ENCODE measurements at places on chromosomes 13 and 19.

- no peak for DNase-seq
These were observed 4.8 kb downstream of the MEGF8 start for GRCh38 chr19:42330241-42330711.

- DNase-seq = no peak
These were observed 2.2 kb upstream of the IL11 start for GRCh38 chr19:55372316-55373081.

GRCh38 chr13:97327086-97327485, 105.0 kb downstream of the MBNL2 start:
- DNase-seq = no peak

DNA sequence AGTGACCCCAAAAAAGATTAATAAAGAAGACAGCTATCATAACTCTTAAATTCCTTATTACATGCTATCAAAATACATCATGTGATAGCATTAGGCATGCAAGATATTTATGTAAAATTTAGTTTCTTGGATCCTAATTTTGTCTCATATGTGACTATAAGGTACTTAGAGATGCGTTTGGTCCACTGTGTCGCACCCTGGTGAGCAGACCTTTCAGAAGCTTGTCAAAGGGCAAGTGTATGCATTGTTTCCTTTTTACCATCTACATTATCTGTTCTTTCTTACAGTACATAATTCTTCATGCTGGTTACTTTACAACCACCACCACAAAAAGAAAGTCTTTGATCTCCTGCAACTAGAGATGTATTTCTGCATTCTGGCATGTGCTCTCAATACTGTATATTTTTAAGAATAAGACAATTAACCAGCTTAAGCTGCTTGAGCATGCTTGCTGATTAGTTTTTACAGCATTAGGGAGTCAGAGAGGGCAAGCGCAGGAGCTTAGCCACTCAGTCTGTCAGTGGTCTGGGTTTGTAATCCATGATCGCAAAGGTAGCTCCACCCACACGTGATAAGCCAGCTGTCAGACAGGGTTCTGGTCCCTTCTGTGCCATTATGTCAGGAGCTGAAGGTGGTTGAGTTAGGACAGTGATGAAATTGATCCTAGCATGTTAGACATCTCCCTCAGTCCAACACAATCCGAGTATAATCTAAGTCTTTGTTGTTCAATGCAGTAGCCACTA, 500.9 kb downstream of the MYO16 start:
- no peak for DNase-seq

- DNase-seq = no peak
These were observed 45.6 kb downstream of the TINCR start for GRCh38 chr19:5522106-5522505.

- DNase-seq = no peak
These were observed 9.6 kb upstream of the TIMM44 start for GRCh38 chr19:7953060-7953459.

DNA sequence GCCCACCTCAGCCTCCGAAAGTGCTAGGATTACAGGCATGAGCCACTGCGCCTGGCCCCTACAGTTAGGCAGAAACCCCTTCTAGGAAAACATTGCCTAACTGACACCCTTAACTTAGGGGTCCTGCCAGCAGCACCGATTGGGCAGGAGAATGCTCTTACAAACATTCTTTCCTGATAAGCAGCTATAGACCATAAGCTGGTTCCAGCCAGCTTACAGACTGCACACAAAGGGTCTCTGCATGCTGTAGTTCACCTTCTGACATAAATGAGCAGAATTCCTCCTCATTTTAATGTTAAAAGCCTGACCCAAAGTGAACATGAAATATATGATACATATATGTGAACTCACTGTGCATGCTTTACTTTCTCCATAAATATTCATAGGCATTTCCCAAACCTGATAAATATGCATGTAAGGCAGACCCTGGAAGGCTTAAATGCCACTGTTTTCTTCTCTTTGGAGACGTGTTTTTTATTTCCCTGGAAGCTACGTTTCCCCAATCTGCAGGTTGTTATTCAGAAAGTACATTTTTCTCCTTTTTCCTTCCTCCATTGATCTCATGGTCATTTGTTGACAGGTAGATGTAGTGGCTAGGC, 48.5 kb upstream of the KL start:
- no peak for DNase-seq

- DNase-seq = no peak
These were observed 575.8 kb downstream of the DACH1 start for GRCh38 chr13:71290963-71291841.

- DNase-seq = no peak
These were observed 1.3 kb upstream of the GALP start for GRCh38 chr19:56174550-56174949.

DNA sequence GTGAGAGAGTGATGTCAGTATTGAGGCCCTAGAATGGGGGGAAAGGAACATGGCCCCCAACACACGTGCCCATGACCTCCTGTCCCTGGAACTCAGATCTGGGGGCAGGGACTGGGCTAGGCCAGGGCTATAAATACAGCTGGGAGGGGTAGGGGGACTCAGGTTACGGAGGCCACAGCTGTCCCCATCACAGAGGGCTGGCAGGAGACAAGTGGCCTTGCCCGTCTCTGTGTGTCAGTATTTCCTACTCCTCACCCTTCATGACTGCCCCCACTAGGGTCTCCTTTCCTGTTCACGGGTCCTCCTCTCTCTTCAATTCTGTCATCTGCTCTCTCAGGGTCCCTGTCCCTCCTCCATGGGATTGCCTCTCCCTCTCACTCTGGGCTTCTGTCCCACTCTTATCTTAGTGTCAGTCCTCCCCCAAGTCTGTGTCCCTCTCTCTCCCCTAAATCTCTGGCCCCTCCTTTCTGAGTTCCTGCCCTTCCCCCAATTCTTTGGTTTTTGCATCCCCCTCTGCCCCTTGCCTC, 687 bp upstream of the HRC start:
- no peak for DNase-seq

DNA sequence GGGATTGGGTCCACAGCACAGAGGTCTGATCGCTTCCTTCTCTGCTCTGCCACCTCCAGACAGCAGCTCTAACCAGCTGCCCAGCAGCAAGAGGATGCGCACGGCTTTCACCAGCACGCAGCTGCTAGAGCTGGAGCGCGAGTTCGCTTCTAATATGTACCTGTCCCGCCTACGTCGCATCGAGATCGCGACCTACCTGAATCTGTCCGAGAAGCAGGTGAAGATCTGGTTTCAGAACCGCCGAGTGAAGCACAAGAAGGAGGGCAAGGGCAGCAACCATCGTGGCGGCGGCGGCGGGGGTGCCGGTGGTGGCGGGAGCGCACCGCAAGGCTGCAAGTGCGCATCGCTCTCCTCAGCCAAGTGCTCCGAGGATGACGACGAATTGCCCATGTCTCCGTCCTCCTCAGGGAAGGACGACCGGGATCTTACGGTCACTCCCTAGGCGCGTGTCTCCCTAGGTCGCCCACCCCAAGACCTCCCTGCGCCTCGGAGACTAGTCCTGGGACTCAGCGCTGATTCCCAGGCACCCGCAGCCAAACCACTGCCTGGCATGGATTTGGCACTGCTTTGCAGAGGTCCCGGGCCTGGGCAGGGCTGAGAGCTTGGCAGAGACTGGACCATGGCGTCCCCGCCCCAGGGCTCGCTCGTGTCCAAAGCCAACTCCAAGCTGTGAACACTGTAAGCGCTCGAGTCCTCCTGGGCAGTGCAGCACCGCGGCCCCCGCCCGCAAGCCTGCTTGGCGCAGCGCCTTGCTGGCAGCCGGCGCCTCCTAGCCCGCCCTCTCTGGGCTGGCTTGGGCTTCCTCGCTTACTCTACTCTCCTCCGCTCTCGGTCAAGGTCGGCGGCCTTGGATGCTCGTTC, 1.5 kb downstream of the GSX1 start:
- no peak for DNase-seq

GRCh38 chr13:59178344-59178743, 985.4 kb downstream of the DIAPH3 start:
- DNase-seq = no peak

DNA sequence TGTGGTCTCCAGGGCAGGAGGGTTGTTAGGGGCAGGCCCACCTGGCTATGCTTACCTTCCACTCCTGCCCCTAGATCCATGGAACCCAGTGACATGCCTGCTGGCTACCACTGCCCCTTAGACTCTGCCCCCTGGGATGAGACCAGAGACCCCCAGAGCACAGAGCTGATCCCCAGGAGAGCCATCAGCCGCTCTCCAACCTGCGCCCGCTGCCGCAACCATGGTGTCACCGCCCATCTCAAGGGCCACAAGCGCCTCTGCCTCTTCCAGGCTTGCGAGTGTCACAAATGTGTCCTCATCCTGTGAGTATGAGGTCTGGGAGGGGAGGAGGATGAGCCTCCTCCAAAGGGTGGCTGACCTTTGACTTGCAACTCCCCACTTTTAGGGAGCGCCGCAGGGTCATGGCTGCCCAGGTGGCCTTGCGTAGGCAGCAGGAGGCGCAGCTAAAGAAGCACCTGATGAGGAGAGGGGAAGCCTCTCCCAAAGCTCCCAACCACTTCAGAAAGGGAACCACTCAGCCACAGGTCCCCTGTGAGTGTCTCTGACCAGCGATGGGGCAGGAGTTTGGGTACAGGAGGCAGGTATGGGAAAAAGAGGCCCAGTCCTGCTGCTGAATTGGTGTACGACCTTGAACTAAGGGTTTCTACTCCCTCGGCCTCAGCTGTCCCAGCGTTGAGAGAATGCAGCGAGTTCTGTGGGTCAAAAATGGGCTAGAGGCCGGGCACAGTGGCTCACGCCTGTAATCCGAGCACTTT, 2.7 kb downstream of the DMRTC2 start:
- DNase-seq = no peak

GRCh38 chr13:35693134-35693784, 216.8 kb upstream of the MAB21L1 start:
- DNase-seq = no peak

DNA sequence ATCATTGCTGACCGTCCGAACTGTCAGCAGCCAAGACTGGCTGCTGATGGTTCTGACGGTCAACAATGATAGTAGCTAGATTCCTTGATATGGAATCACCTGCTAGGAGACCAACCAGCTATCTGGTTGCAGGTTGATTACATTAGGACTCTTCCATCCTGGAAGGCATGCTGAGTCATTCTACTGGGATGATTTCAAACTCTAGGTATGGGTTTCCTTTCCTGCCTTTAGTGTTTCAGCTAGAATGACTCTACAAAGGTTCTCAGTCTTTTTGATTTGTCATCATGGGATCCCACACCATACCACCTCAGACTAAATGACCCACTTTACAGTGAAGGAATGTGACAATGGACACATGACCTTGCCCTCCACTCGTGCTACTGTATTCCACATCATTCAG, 138.1 kb upstream of the KL start:
- DNase-seq = no peak

- no peak for DNase-seq
These were observed 855.1 kb downstream of the SLITRK5 start for GRCh38 chr13:88526186-88526852.

DNA sequence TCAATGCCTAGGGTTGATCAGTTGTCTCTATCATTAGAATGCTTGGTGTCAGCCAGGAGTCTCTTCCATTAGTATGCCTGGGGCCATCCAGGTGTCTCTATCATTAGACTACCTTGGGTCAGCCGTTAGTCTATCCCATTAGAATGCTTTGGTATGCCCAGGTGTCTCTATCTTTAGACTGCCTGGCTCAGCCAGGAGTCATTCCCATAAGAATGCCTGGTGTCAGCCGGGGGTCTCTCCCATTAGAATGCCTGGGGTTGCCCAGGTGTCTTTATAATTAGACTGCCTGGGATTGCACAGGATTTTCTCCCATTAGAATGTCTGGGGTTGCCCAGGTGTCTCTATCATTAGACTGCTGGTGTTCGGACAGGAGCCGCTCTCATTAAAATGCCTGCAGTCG, 1442.9 kb downstream of the UQCRFS1 start:
- DNase-seq = no peak

DNA sequence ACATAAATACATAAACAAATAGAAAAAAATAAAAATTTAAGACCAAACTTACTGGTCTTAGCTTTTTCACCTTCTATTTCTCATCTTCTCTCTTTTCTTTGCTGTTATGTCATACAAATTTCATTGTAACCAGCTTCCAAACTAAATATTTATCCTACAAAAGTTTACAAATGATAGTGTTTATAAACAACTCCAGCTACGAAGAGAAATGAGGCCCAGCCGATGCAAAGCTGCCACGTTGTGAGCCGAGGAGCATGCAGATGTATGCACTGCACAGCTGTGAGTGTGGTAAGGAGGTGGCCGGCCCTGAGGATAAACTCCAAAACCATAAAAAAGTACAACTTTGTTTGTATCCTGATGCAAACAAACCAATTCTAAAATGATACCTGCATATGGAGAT, 642.4 kb upstream of the SGCG start:
- no peak for DNase-seq

DNA sequence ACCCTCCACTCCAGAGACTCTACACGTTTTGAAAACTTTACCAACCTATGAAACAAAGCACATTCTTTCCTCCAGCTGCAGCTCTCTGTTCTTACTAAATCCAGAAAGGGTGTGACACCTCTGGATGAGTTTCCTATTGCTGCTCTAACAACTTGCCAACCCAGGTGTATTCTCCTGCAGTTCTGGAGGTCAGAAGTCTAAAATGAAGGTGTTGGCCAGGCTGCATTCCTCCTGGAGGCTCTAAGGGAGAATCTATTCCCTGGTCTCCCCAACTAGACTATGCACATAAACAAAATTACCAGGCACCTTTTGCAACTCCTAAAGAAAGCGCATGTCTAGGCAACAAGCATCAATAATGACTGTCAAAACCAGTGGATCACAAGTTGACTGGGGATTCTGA, 128.8 kb downstream of the NUFIP1 start:
- DNase-seq = no peak

DNA sequence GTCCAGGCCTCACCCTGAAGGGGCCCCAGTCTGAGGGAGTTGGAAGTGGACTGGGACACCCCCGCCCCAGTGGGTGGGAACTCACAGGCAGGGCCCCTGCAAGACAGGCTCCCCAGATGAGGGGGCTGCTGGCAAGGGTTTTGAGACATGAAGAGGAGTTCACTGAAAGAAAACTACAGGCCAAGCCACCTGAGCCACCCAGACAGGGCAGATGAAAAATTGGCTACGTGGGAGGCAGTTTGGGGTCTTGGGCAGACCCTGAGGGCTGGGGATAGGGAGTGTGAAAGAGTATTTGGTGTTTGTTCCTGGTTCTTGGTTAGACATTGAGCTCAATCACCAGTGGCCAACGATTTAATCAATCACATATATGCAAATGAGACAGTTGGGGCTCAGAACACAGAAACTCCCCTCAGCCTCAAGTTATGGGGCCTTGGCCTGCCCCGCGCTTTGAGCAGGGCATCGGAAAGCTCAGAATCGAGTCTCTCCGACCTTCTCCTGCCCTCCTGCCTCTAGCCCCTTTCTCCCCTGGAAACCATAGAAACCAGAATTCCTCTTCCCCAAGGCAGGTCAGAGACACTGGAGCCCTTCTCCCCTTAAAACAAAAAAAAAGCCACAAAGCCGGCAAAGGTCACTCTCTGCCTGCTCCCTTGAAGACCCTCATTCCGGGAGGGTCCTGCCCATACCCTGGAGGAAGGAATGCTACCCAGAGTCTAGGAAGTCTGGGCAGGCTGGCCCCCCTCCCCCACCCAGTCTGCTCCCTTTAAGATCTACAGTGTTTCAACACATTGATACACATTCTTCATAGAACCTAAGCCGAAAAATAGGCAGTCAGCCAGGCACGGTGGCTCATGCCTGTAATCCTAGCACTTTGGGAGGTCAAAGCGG, 1.3 kb upstream of the ISYNA1 start:
- DNase-seq = no peak

GRCh38 chr13:30045916-30046704, 195.7 kb upstream of the UBL3 start:
- DNase-seq = no peak

GRCh38 chr19:41700381-41701195, 7.8 kb upstream of the CEACAM5 start:
- DNase-seq = no peak

Data from activated CD4-positive, alpha-beta T cell treated with anti-CD3 and anti-CD28 coated beads, Interleukin-2, amount 50 U/mL, for 24 hours (primary cell).